ENCODE measurements at places on chromosomes 1 and 21. TPM values are rescaled to one million over a fixed set of nuclear protein-coding genes. Genes with fewer than 3 reads are reported as not detected.

The TMEM81 gene
- 2.4 TPM for total RNA-seq

The DPT gene
- total RNA-seq = not detected

The OR14K1 gene
- total RNA-seq = not detected

The MYBPHL gene
- not detected for total RNA-seq

The RGS5 gene
- 4.0 TPM for total RNA-seq

All from activated naive CD8-positive, alpha-beta T cell treated with anti-CD3 and anti-CD28 coated beads for 36 hours (primary cell).